Activated CD4-positive, alpha-beta T cell treated with anti-CD3 and anti-CD28 coated beads, Interleukin-2, amount 10 ng/mL, durations not matched to agents 24 days and 14 days (primary cell): ENCODE measurements at places on chromosomes 3 and 15. TPM values are rescaled to one million over a fixed set of nuclear protein-coding genes. Genes with fewer than 3 reads are reported as not detected.

GRCh38 chr3:75144406-75144805 is 519.7 kb upstream of the FRG2C start:
- no peak overlapping the region for H3K4me3 ChIP-seq
- DNase-seq, result no peak
- H3K27ac ChIP-seq, result no peak overlapping the region
- no peaks in the 10 kb centered on the region for H3K27me3 ChIP-seq
- H3K4me1 ChIP-seq, result no peaks in the 10 kb centered on the region

DNA sequence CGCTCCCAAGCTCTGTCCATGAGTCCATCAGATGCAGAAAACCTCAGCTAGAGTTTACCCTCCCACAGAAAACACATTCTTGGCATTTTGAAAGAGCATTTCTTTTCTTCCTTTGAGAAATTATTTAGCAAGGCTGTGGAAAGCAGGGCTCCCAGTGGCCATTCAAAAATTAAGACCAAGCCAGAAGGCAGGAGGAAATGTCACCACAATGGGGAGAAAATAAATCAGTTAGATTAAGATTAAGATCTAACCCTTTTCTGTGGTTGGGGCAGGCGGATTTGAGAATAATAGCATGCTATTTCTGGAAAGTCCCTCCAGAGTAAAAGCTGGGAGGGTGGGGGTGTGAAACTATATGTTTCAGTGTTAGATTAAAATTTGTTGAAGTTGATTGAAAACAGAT is 20.2 kb downstream of the LRIG1 start:
- H3K4me1 ChIP-seq, result peaks cover 76% of the 10 kb centered on the region
- peak overlapping the region; percentile 90 for H3K27ac ChIP-seq
- H3K4me3 ChIP-seq, result peak overlapping the region; percentile 72
- H3K36me3 ChIP-seq, result peaks cover 36% of the 10 kb centered on the region
- no peaks in the 10 kb centered on the region for H3K27me3 ChIP-seq
- DNase-seq, result peak; percentile 86

GRCh38 chr15:80199366-80199765 is 46.6 kb downstream of the FAH start:
- H3K36me3 ChIP-seq, result no peaks in the 10 kb centered on the region
- no peak for DNase-seq
- no peaks in the 10 kb centered on the region for H3K4me1 ChIP-seq
- no peak overlapping the region for H3K4me3 ChIP-seq
- peaks cover 9% of the 10 kb centered on the region for H3K27me3 ChIP-seq
- no peak overlapping the region for H3K27ac ChIP-seq

The CACNA2D3 gene
- total RNA-seq, result not detected in 2 replicates

The SUSD5 gene
- not detected in 2 replicates for total RNA-seq

DNA sequence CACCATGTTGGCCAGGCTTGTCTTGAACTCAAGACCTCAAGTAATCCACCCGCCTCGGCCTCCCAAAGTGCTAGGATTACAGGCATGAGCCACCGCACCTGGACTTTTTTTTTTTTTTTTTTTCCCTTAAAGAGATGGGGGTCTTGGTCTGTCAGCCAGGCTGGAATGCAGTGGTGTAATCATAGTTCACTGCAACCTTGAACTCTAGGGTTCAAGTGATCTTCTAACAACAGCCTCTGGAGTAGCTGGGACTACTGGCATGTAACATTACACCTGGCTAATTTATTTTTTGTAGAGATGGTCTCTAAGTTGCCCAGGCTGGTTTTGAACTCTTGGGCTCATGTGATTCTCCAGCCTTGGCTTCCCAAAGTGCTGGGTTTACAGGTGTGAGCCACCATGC is 81.6 kb downstream of the ANKRD28 start:
- H3K36me3 ChIP-seq, result peaks cover 34% of the 10 kb centered on the region
- H3K27ac ChIP-seq, result no peak overlapping the region
- no peaks in the 10 kb centered on the region for H3K27me3 ChIP-seq
- DNase-seq, result no peak
- H3K4me1 ChIP-seq, result peaks cover 1% of the 10 kb centered on the region

DNA sequence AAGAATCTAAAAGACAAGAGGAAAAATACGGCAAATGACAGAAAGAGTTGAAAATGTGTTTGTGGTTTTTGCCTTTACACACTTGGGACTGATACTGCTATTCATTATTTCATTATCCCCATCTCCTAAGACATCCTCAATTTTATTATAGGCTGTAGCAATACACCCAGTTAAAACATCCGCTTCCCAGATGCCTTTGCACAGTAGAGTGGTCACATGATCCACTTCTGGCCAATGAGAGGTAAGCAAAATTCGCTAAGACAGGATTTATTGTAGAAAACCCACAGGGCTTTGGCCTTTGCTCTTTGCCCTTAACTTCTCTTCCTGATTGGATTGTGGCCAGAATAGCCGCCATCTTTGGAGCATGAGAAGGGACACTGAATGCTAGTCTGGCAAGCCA is 53.2 kb upstream of the BOC start:
- H3K4me1 ChIP-seq, result no peaks in the 10 kb centered on the region
- H3K27me3 ChIP-seq, result peaks cover 3% of the 10 kb centered on the region
- H3K27ac ChIP-seq, result no peak overlapping the region
- DNase-seq, result no peak
- no peak overlapping the region for H3K4me3 ChIP-seq

The GPR15 gene
- total RNA-seq, result 3.6 and 4.1 TPM in 2 replicates

DNA sequence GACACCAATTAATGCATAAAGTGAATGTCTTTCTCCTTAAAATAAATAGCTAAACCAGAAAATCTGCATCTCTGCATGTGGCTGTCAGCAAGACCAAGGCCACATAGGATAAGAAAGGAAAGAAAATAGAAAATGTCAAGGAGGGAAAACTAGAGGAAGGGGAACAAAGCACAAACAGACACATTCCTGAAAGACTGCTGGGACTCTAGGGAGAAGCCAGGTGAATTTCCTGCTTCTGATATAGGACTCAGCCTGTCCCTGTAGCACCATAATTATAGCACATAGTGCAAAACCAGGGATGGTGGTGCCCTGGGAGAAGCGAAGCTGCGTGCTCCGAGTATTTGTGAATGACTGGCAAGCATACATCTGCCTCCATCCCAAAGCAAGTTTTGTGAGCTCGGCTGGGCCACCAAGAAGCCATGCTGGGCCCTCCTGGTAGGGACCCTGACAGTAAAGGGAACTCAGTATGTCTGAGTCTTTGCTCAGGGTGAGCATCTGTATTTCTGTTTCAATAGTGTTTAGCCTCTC is 14.2 kb downstream of the FSTL1 start:
- H3K27me3 ChIP-seq, result peaks cover 24% of the 10 kb centered on the region
- no peak overlapping the region for H3K27ac ChIP-seq
- no peak for DNase-seq
- H3K4me3 ChIP-seq, result no peak overlapping the region
- H3K36me3 ChIP-seq, result no peaks in the 10 kb centered on the region

The TJP1 gene
- total RNA-seq, result not detected in 2 replicates

- DNase-seq, result no peak
- H3K36me3 ChIP-seq, result no peaks in the 10 kb centered on the region
- no peaks in the 10 kb centered on the region for H3K27me3 ChIP-seq
- no peak overlapping the region for H3K4me3 ChIP-seq
- no peaks in the 10 kb centered on the region for H3K4me1 ChIP-seq
Observed at GRCh38 chr15:54026258-54026657, 48.0 kb downstream of the UNC13C start.

The LRCH3 gene
- 54.7 and 56.4 TPM in 2 replicates for total RNA-seq

GRCh38 chr3:31815631-31816440 is 165.2 kb downstream of the OSBPL10 start:
- DNase-seq, result no peak
- no peak overlapping the region for H3K4me3 ChIP-seq
- no peak overlapping the region for H3K27ac ChIP-seq
- H3K27me3 ChIP-seq, result no peaks in the 10 kb centered on the region
- no peaks in the 10 kb centered on the region for H3K36me3 ChIP-seq

- no peak overlapping the region for H3K27ac ChIP-seq
- H3K36me3 ChIP-seq, result peaks cover 38% of the 10 kb centered on the region
- no peaks in the 10 kb centered on the region for H3K27me3 ChIP-seq
Observed at GRCh38 chr15:61869656-61870055, 190.6 kb downstream of the VPS13C start.

DNA sequence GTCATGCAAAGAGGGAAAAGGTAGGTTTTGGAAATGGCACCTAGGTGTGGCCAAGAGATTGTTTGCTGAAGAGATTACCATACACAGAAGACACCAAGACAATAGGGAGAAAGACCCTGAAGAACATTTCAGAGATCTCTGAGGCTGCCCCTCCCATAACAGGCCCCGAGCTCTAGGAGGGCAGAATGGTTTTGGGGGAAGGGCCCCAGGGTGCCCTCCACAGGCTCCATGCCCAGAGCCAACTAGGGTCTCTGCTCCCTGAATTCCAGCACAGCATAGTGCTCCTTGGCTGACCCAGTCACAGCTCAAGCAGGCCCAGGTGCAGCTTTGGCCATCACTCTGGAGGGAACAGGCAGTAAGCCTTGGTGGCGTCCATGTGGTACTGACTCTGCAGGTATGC is 163.9 kb downstream of the RAB11A start:
- no peak overlapping the region for H3K27ac ChIP-seq
- no peak for DNase-seq
- peaks cover 42% of the 10 kb centered on the region for H3K27me3 ChIP-seq
- H3K4me1 ChIP-seq, result no peaks in the 10 kb centered on the region
- H3K36me3 ChIP-seq, result no peaks in the 10 kb centered on the region
- no peak overlapping the region for H3K4me3 ChIP-seq

GRCh38 chr3:158269942-158270341 is 160.1 kb downstream of the RSRC1 start:
- no peak overlapping the region for H3K27ac ChIP-seq
- H3K4me1 ChIP-seq, result no peaks in the 10 kb centered on the region
- H3K4me3 ChIP-seq, result no peak overlapping the region
- no peak for DNase-seq
- H3K27me3 ChIP-seq, result no peaks in the 10 kb centered on the region

GRCh38 chr3:96977671-96978070 is 163.3 kb downstream of the EPHA6 start:
- no peak overlapping the region for H3K4me3 ChIP-seq
- H3K27me3 ChIP-seq, result no peaks in the 10 kb centered on the region
- H3K36me3 ChIP-seq, result no peaks in the 10 kb centered on the region

The CHRM5 gene
- total RNA-seq, result not detected in 2 replicates

- H3K27ac ChIP-seq, result no peak overlapping the region
- no peaks in the 10 kb centered on the region for H3K36me3 ChIP-seq
- H3K4me1 ChIP-seq, result peaks cover 35% of the 10 kb centered on the region
- no peak for DNase-seq
Observed at GRCh38 chr3:46082021-46082420, 54.7 kb upstream of the XCR1 start.

- H3K36me3 ChIP-seq, result peaks cover 18% of the 10 kb centered on the region
- peaks cover 27% of the 10 kb centered on the region for H3K4me1 ChIP-seq
- peaks cover 5% of the 10 kb centered on the region for H3K27me3 ChIP-seq
- DNase-seq, result peak; percentile 95
- peak within 1 kb of the TSS; percentile 89 for H3K4me3 ChIP-seq
Observed at GRCh38 chr3:179322286-179323196, at the start of gene ZNF639. Gene ZNF639, plus strand, starts transcription at chr3:179323031. Its CDS starts 5,263 bp downstream, at chr3:179328294.

GRCh38 chr15:39888243-39888642 is 31.8 kb downstream of the GPR176 start:
- H3K27me3 ChIP-seq, result peaks cover 20% of the 10 kb centered on the region
- DNase-seq, result no peak
- H3K36me3 ChIP-seq, result no peaks in the 10 kb centered on the region
- no peaks in the 10 kb centered on the region for H3K4me1 ChIP-seq

DNA sequence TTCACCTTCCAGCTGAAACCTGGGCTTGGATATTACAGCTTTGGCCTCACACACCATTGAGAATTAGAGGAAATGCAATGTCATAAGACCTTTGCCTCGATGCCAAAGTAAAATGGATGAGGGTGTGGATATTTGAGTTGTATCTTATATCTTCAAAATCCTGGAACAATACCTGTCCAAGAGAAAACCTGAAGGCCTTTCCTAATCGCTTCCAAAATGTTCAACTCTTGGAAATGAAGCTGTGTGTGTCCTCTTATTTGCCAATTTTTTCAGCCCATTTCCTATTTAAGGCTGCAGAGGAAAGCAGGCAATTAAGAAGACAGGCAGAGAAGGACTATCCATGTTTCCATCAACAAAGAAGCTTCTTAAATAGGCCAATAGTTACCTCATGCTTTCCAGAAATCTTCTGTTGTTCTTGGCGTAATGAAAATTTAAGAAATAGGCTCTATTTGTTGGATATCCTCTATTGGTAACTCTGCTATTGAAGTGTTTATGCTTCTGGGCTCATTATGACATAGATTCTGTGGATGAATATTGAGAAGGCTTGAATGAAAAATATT is 99.5 kb upstream of the ZBTB20 start:
- no peaks in the 10 kb centered on the region for H3K27me3 ChIP-seq
- H3K36me3 ChIP-seq, result no peaks in the 10 kb centered on the region
- DNase-seq, result no peak
- no peak overlapping the region for H3K4me3 ChIP-seq
- H3K4me1 ChIP-seq, result no peaks in the 10 kb centered on the region

GRCh38 chr3:184647405-184647936 is 64.4 kb downstream of the MAGEF1 start:
- H3K36me3 ChIP-seq, result no peaks in the 10 kb centered on the region
- H3K27me3 ChIP-seq, result peaks cover 5% of the 10 kb centered on the region
- peaks cover 7% of the 10 kb centered on the region for H3K4me1 ChIP-seq
- no peak for DNase-seq

The TEX55 gene
- not detected in 2 replicates for total RNA-seq

DNA sequence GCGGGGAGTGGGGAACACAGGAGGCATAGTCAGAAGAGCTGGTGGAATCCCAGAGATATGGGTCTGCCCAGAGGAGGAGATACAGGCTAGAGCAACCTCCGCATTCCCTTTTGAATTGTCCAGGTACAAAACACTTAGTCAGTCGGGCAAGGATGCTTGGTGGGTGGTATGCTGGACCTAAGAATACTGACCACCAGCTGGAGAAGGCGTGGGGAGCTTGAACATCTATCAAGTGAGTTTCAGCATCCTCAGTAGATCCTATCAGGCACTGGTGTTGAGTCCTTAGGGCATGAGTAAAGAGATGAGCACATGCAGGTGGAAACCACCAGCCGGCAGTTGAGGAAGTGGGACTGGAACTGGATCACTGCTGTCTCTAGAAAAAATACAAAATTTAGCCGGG is 14.7 kb upstream of the DIS3L start:
- H3K27me3 ChIP-seq, result peaks cover 23% of the 10 kb centered on the region
- H3K36me3 ChIP-seq, result no peaks in the 10 kb centered on the region
- no peak overlapping the region for H3K27ac ChIP-seq
- H3K4me3 ChIP-seq, result no peak overlapping the region
- H3K4me1 ChIP-seq, result peaks cover 3% of the 10 kb centered on the region
- no peak for DNase-seq

DNA sequence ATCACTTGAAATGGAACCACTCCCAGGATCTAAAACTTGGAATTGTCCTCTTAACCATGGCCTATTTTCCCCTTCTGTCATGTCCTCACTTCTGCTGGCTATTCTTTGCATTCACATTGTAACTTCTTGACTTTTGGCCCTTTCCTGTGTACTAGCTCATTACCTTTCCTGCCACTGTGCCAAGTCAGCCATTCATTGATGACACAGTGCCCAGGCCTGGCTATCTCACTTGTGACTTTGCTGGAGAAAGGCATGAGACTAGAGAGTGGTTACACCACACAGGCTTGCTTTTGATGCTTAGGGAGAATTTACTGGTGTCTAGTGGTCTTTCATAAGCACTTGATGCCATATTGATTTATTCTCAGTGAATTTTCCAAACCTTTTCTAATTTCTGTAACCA is 101.1 kb downstream of the NR1D2 start:
- H3K36me3 ChIP-seq, result no peaks in the 10 kb centered on the region
- H3K4me3 ChIP-seq, result no peak overlapping the region
- H3K27ac ChIP-seq, result no peak overlapping the region
